ENCODE measurements at places on chromosomes 1 and 21. TPM values are rescaled to one million over a fixed set of nuclear protein-coding genes. Genes with fewer than 3 reads are reported as not detected.

The CLDN17 gene
- not detected for total RNA-seq

The ZNF644 gene
- total RNA-seq: 92.4 TPM

The MACO1 gene
- total RNA-seq: 19.0 TPM

The SPRR1B gene
- not detected for total RNA-seq

The PIK3CD gene
- total RNA-seq: 10.0 TPM

The ENAH gene
- total RNA-seq: 135 TPM

The CYYR1 gene
- not detected for total RNA-seq

The TARS2 gene
- total RNA-seq: 17.3 TPM

The WNT9A gene
- 0.32 TPM for total RNA-seq

The TMEM269 gene
- under 0.01 TPM for total RNA-seq

The TMPRSS15 gene
- not detected for total RNA-seq

The TPTE gene
- total RNA-seq: 0.43 TPM

The SLFNL1 gene
- total RNA-seq: under 0.01 TPM

The HSPB7 gene
- 3.5 TPM for total RNA-seq

The C2CD4D gene
- total RNA-seq: not detected

The CCDC185 gene
- total RNA-seq: not detected

The RNU1-1 gene
- total RNA-seq: under 0.01 TPM

The TENT5C gene
- total RNA-seq: 6.1 TPM

The GBP5 gene
- 0.32 TPM for total RNA-seq

The CLEC20A gene
- not detected for total RNA-seq

The OR2T11 gene
- total RNA-seq: not detected

The FAM151A gene
- not detected for total RNA-seq

The PWP2 gene
- 31.5 TPM for total RNA-seq

The LEFTY2 gene
- not detected for total RNA-seq

The FABP3 gene
- total RNA-seq: 54.8 TPM

The CD1E gene
- not detected for total RNA-seq

The COL6A2 gene
- total RNA-seq: 812 TPM

The SLC9C2 gene
- not detected for total RNA-seq

The THEM4 gene
- total RNA-seq: 9.1 TPM

The BTG3 gene
- 42.3 TPM for total RNA-seq

The GBP7 gene
- total RNA-seq: not detected

The C2CD2 gene
- 25.0 TPM for total RNA-seq

The SLAMF8 gene
- not detected for total RNA-seq

The PLD5 gene
- not detected for total RNA-seq

The IRF6 gene
- 0.32 TPM for total RNA-seq

The RGS18 gene
- not detected for total RNA-seq

The SLC37A1 gene
- total RNA-seq: 0.97 TPM

The KRTAP12-4 gene
- total RNA-seq: not detected

The ANGPTL3 gene
- total RNA-seq: not detected

The PLCH2 gene
- total RNA-seq: under 0.01 TPM
